ENCODE measurements at places on chromosomes 7 and 10.
A peak's percentile ranks its signal among the peaks of the same experiment; 100 is the strongest.

DNA sequence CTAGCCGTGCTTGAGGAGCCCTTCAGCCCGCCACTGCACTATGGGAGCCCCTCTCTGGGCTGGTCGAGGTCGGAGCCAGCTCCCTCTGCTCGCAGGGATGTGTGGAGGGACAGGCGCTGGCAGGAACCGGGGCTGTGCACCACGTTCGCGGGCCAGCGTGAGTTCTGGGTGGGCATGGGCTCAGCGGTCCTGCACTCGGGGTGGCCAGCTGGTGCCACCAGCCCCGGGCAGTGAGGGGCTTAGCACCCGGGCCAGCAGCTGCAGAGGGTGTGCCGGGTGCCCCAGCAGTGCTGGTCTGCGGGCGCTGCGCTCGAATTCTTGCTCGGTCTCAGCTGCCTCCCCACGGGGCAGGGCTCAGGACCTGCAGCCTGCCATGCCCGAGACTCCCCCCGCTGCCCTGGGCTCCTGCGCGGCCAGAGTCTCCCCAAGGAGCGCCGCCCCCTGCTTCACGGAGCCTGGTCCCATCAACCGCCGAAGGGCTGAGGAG is 90.8 kb upstream of the NRG3 start:
- no peak for DNase-seq

DNA sequence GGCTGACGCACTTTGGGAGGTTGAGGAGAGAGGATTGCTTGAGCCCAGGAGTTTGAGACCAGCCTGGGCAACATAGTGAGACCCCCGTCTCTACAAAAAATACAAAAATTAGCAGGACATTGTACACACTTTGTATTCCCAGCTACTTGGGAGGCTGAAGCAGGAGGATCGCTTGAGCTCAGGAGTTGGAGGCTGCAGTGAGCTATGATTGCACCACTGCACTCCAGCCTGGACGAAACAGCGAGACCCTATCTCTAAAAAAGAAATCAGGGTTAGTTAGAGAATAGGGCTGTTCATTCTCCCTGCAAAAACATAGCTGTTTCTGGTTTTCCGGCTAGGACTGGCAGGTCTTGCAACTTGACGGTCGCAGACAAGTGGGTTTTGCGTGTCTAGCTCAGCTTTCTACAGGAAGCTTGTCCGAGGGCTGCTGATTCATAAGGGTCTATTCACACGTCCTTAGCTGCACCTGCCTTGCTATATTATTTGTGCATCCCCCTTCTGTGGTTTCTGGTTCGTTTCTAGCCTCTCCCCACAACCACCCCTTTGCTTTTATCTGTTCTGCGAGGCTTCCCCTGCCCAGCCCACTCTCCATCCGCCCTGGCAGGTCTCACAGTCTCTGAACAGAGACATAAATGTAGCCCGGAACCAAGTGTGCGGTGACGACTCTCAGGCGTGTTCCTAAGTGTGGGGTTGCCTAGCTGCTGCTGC is 10.7 kb downstream of the AMZ1 start:
- DNase-seq, result no peak

- no peak for DNase-seq
These were observed 19.4 kb downstream of the TUBAL3 start for GRCh38 chr10:5385224-5385623.

GRCh38 chr10:61633665-61634064 is 29.1 kb upstream of the CABCOCO1 start:
- DNase-seq, result peak; percentile 42

DNA sequence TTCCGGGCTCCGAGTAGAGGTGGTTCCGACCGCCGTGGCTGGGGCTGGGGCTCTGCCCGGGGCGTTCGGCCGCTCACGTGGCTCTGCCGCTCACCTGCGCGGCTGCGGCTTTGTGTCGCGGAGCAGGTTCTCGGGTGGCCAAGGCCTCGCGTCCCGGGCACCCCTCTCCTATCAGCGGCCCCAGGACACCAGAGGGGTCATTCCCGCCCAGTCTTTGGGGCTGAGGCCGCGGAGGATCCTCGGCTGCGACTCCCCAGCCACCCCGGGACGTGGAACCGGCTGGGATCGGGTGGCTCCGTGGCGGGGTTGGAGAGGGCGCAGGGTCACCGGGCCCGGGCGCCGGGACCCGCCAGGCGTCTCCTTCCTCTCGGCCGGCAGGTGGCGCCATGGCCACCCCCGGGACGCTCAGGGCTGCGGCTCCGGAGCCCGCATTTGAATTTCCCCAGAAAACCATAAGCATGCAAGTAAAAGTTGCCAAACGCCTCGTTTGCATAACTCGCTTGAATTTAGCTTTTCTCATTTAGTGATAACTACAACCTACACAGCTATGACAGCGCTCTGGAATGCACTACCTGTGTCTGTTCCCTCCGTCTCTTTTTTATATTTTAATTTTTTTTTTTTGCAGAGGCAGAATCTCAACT is 1.2 kb downstream of the COL26A1 start:
- peak; percentile 12 for DNase-seq

- DNase-seq, result peak; percentile 89
These were observed 47.9 kb upstream of the NPFFR1 start for GRCh38 chr10:70331486-70332268.

DNA sequence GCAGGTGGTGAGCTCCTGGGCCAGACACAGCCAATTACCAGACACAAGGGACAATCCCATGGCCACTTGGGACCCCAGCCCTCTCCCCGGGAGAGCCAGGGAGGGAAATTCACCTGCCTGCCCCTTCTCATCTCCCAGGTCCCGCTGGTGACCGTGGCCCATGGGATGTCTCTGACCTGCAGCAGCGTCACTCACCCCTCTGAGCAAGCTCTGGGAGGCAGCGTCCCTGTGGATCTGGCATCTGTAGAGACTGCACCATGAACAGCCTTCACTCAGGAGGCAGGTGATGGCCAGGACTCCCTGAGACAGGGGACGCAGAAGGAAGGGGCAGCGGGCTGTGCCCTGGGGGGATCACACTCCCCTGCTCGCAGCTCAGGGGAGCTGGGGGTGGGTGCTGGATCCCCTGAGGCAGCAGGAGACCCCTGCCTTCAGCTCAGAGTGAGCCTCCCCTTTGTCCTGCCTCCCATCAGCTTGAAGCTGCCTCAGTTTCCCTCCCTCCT is 90.8 kb downstream of the FOXL3 start:
- no peak for DNase-seq

GRCh38 chr10:29304264-29304994 is 15.6 kb downstream of the LYZL1 start:
- peak; percentile 59 for DNase-seq

DNA sequence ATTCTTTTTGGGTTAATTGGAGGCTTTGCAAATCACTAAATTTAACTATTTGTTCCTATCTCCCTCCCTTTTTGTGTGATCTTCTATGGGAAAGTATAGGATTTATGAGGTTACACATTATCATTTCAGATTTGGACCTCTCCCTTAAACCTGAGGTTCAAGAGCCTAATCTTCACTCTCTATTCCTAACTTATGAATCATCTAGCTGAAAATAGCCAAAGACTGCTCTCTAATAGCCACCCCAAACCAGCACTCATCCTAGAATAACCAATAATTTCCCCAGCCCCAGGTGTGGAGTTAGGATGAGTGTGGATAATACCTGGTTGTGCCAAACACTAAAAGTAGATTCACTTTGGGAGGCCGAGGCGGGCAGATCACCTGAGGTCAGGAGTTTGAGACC is 499.2 kb downstream of the GFRA1 start:
- DNase-seq, result no peak

- no peak for DNase-seq
These were observed 12.9 kb downstream of the AGK start for GRCh38 chr7:141563956-141564623.

GRCh38 chr10:88526501-88527105 is 56.5 kb downstream of the RNLS start:
- no peak for DNase-seq

- peak; percentile 44 for DNase-seq
These were observed 197.1 kb downstream of the DOCK4 start for GRCh38 chr7:112009081-112009480.
